ENCODE measurements at places on chromosomes 2 and 18.

DNA sequence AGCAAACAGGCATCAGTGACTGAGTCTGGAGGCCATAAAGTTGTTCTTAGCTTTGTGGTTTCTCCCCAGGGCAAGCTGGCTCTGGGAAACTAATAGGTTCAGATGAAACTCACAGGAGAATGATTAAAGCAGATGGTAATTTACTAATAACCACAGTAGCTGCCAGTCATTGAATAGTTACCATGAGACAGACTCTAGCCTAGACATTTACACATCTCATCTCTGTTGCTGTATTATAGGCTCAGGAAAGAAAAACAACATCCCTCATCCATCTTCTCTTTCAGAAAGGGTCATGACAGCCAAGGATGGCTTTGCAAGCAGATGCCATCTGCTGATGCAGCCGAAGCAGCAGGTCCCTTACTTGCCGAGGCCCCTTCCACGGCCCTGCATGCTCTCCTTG, 314.0 kb upstream of the ID2 start:
- DNase-seq = no peak

DNA sequence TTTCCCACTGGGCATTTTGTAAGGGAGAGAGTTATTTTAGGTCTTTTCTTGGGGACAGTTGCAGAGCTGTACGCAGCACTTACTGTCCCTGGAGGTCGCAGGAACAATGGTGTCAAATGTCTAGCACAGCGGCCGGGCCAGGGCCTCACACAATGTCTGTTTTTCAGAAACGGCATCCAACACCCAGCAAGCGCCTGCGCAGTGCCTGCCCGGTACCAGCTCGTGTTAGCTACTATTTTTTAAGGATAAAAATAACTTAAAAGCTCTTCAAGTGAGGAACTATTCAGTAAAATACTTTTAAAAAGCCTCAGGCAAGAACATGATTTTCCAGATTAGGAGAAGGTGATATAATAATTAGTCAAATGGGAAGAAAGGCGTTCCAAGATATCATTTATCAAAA, 90.0 kb downstream of the MBP start:
- no peak for DNase-seq

DNA sequence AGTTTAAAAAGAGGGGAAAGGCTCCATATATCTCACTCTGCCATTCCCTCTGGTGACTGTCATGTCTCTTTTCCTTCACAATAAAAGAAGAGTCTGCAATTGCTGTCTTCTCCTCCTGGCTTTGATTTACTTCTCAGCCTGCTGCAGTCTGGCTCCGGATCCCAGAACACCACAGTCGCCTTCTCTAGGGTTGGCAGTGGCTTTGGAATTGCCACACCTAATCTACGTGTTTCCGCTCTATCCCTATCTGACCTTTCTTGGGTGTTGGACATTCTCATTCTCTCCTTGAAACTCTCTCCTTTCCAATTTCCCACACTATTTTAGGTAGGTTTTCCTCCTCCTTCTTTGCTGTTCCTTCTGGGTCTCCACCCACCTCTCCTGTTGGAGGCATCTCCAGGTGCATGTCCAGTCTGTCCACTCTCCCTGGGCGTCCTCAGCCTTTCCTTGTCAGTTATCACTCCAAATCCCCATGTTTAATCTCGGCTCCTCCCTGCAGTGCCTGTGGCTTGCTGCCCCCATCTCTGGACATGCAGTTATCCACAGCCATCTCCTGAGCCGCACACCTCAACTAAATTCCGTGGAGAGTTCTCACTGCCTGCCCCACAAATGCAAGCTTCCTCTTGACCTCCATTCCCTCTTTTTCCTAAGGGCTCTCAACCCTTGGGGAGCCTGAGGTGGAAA, 112.8 kb downstream of the KCTD1 start:
- no peak for DNase-seq

GRCh38 chr18:12377556-12378197, 650 bp upstream of the AFG3L2 start:
- DNase-seq = no peak

- no peak for DNase-seq
These were observed 230.8 kb downstream of the OSR1 start for GRCh38 chr2:19127616-19128015.

DNA sequence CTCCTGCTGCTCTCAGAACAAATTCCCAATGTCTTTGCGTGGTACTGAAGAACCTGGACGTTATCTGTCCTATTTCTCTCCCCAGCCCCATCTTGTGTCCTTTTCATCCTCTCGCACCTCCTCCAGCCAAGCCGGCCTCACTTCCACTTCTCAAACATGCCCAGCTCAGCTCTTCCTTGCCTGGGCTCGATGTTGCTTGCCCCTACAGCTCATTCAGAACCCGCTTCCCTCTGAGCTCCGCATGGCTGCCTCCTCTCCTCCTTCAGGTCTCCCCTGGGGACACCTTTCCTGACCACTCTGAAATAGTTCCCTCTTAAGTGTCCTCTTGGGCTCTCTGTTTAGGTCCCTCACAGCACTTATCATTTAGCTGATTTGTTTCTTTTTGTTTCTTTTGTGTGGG, 6.7 kb upstream of the SMARCAL1 start:
- DNase-seq = no peak

DNA sequence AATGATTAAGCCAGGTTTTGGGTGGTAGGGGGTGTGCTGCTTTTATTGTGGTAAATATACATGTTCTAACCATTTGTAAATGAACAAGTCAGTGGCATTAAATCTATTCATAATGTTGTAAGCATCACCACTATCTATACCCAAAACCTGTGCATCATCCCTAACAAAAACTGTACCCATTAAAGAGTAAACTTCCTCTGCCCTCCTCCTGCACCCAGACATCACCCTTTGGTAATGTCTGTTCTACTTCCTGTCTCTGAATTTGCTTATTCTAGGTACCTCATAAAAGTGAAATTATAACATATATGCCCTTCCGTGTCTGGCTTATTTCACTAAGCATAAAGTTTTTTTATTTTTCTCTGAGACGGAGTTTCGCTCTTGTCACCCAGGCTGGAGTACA, 14.1 kb downstream of the RIF1 start:
- DNase-seq = peak; percentile 52

DNA sequence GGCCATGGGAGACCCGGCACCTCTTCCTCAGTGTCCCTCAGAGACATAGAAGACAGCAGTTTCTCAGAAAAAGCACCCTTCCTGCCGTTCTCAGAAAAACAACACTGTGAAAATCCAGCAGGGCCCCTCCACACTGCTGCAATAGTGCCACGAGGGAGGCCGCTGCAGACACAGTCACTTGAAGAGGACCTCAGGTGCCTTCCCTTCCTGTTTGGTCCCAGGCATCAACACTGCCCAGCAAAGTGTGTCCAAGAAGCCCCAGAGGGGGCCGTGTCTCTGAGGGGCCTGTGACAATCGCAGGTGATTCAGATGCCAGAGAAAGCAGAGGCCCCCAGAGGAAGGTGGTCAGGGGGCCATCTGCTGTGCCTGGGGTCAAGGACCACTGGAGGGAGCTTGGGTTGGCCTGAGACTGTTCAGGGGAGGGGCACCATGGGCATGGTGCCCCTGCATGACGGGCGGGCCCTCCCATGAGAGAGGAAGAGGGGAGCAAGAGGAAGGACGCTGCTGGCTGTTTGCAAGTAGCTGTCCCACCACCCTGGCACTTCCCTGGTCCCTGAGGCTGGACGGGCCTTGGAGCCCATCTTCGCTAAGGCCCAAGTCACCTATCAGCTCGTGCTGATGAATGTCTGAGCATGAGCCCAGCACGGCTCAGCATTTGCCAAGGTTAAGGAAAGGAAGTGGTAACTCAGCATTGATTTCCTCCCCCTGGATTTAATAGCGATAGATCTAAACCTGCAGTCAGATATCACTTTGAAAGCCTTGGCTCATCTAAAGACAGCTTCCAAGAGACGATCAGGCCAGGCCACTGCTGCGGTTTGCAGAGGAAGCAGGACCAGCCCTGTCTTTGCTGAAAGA, 9.1 kb downstream of the TWIST2 start:
- no peak for DNase-seq

DNA sequence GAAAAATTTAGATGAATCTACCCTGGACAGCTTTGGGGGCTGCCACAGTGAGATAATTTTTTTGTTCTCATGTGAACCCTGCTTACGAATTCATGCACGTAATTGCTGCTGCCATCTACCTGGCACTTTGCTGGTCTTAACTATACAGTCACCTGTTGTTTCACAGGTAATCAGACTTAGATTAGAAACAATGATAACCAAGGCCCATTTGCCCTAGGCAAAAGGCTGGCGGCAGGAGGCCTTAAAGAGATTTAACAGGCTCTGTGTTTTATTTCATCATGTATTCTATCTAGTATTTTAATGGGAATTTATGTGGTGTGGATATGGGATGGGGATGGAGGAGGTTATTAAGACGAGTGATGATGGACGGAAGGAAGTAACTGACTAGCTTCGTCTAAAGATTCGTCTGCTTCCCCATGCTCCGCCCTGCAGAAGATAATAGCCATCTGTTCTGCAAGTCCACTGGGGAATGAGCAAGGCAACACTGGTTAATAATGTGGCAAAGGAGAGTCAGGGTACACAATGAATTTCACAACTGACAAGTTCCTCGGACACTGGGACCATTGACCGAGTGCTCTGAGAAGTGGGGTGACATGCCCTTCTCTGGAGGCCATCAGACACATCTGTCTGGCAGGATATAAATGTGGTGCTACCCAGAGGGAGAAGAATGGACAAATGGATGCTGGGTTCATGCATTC, 291.8 kb upstream of the TNP1 start:
- DNase-seq = no peak

GRCh38 chr2:234174742-234175141, 124.2 kb downstream of the SPP2 start:
- DNase-seq = no peak

- DNase-seq = no peak
These were observed 41.5 kb downstream of the ARHGAP25 start for GRCh38 chr2:68776124-68776523.

GRCh38 chr2:117956036-117956796, 57.7 kb downstream of the CCDC93 start:
- no peak for DNase-seq

DNA sequence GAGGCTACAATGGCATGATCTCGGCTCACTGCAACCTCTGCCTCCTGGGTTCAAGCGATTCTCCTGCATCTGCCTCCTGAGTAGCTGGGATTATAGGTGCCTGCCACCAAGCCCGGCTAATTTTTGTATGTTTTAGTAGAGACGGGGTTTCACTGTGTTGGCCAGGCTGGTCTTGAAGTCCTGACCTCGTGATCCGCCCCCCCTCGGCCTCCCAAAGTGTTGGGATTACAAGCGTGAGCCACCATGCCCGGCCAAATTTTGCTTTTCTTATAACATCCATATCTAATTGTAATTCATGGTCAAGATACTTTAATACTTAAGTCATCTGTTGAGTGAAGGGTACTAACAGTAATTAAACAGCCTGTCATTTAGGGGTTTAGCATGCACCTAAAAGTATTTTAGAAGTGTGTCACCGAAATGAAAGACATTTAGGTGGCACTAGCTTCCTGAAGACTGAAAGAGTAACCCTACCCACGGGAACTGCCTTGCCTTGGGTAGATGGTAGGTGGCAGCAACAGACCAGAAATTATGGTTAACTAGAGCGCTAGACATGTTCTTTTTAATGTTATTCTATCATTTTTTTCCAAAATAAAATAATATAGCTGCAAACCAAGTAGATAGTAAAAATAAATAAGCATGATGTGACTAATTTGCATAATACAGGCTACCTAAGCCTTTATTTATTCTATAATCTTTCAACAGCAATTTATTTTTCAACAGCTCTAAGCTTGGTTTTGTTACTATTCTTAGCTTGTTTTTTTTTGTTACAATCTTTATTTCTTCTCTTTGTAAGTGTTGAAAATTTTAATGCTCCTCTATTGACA, 8.6 kb upstream of the ACYP2 start:
- DNase-seq = peak; percentile 66

GRCh38 chr18:10057401-10057893, 143.6 kb downstream of the VAPA start:
- DNase-seq = no peak

DNA sequence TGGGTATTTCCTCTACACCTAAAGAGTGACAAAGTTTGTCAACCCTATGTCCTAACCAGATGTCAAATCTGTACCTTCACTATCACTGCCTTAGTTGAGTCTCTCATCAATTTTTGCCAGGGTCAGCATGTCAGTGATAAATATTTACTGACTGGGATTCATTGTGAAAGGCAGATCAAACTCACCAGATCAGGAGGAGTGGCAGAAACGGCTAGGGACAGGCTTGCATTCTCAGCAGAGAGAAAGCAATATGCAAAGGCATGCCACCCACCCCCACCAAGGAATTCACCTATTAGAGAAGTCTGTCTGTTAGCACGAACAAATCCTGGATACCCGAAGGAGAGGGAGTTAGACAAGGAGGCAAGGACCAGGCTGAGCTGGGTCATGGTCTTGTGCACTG, 62.6 kb downstream of the PTPN2 start:
- DNase-seq = no peak

- DNase-seq = no peak
These were observed 41.6 kb downstream of the INO80C start for GRCh38 chr18:35455926-35456763.

GRCh38 chr2:109352898-109353689, 224.1 kb downstream of the SH3RF3 start:
- no peak for DNase-seq

DNA sequence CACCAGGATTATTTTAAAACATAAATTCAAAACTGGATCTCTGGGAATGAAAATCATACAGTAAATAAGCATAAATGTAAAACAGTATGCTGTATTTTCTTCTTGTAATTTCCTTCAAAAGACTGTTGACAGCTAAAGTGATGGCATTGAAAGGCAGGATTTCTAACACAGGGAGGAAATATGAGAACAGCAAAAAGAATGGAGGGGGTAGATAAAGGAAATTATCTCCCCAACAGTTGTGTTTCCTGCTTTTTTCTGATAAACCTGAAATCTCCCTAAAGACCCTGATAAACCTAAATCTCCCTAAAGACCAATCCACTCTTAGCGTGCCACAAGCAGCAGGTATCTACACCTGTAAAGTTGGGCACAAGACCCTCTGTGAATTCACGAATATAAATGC, 50.8 kb downstream of the PIAS2 start:
- no peak for DNase-seq

DNA sequence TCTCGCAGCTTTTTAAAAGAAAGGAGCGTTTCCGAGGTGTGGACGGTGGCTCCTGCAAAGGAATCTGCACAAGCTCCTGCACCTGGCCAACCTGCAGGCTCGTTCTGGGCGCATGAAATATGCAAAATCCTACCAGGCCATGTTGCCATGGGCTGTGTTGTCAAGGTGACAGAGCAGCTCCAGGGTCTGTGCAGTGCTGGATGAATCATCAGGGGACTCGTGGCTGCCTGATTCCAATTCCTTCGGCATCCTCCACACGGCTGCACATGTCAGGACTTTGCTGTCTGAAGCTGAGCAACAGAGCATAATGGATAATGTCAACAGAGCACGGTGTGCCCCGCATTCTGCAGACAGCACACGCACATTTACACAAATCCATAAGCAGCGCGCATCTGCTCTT, 120.5 kb downstream of the EIPR1 start:
- no peak for DNase-seq

DNA sequence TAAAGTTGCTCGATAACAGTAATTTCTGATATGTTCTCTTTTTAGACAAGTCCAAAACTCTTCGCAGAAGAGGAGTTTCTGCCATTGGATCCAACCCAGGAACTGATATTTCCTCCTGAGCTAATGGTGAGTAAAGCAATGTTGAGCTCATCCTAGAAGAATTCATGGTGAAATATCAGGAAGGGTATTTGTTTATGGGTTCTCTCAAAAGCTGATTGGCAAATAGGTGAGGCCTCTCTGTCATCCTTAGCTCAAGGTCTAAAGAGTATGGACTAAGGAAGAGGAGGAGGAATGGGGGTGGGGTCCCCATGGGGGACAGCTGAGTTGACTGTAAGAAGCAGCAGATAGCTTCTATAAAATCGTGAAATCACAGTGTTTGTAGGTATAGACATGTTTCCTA, 18.2 kb downstream of the AOX1 start:
- no peak for DNase-seq
